ENCODE measurements at places on chromosomes 13 and 19.

GRCh38 chr13:25657157-25657556 is 285.4 kb downstream of the ATP8A2 start:
- DNase-seq, result no peak

DNA sequence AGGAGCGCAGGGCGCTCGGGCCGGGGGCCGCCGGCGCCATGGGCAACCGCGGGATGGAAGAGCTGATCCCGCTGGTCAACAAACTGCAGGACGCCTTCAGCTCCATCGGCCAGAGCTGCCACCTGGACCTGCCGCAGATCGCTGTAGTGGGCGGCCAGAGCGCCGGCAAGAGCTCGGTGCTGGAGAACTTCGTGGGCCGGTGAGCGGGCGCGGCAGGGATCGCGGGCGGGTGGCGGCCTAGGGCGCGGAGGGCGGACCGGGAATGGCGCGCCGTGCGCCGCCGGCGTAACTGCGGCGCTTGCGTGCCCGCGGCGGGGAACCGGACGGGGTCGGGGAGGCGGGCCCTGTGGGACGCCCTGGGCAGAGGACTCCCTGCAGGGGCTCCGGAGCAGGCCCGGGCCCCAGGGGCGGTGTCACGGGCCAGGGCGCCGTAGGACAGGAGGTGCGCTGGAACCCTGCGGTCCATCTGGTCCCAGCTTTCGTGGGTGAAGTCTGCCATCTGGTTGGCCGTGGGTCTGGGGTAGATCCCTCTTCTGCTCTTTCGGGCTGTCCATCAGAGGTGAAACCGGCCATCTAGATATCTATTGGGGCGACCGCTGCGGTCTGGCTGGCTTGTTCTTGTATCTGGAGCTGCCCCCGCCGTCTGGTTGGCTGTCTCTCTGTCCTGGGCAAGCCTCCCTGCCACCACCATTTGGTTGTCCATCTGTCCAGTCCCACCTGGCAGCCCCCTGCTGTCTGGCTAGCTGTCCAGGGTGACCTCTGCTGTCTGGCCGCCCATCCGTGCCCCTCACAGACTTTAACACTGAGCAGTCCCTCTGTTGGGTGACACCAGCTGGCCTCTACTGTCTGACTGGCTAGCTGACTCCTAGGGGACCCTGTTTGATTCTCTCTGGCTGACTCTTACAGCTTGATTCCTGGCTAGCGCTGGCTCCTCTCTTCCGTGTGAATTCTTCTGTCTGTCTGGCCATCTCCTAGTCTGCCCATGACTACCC is 622 bp downstream of the DNM2 start:
- no peak for DNase-seq

DNA sequence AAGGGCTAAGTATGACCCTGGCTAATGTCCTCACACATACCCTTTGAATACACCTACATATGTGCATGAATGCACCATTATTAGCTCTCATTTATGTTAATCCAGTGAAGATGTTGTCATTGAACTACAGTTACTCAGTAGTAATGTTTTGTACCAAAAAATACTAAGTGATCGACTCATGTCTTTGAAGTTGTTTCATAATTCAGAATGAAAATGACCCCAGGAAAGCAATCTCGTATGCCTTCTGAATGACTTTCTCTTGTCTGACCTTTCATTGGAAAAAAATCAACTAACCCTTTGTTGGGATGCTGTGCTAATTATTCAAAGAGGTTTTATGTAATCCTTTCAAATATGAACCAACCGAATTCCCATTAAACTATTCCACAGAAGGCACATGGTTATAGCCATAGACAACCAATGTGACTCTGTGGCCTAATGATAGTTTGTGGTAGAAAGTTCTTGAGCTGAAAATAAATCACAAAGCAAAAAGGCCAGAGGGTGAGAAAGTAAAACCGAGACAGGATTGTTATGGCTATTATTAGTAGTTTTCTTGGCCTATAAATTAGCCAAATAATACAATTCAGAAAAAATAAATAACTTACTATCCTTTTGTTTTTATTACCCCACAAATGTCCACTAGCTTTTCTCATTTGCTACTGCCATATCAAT is 86.8 kb upstream of the STARD13 start:
- no peak for DNase-seq

GRCh38 chr19:40718774-40719391 is 2.0 kb downstream of the ITPKC start:
- DNase-seq, result peak; percentile 21

GRCh38 chr13:113086991-113087922 is 18.3 kb upstream of the F7 start:
- no peak for DNase-seq

- no peak for DNase-seq
Observed at GRCh38 chr19:48509467-48510194, 2.0 kb downstream of the LMTK3 start.

- no peak for DNase-seq
Observed at GRCh38 chr13:23547000-23547590, 23.1 kb upstream of the TNFRSF19 start.

DNA sequence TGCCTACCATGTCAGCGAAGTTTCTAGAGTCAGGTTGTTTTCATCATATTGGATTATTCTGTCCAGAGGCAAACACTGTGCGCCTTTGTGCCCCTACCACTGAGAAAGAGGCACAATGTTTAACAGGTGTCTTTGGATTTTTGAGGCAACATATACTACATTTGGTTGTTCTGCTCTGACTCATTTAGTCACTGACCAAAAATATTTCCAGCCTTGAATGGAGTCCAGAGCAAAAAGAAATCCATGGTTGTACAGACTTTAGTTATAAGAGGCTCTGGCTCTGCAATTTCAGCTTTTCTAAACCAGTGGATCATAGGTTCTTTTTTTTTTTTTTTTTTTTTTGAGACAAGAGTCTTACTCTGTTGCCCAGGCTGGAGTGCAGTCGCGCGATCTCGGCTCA is 35.7 kb downstream of the LACC1 start:
- DNase-seq, result no peak

GRCh38 chr19:1671716-1672037 is 19.3 kb upstream of the TCF3 start:
- no peak for DNase-seq

DNA sequence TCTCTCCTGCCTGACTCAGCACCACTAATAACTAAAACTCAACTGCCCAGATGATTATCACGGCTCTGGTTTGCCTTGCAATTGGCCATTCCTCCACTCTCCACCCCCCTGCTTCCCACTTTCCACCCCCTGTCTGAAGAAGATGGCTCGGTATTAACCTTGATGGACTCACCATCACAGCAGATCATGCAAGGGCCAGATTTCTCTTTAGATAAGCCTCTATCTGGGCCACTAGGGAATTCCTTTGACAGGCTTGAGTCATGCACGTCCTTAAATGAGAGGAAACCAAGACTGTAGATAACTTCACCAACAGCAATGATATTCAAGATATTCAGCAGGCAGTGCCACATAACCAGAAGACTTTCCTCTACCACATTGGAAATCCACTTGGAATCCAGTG is 131.1 kb upstream of the NBEA start:
- DNase-seq, result no peak

DNA sequence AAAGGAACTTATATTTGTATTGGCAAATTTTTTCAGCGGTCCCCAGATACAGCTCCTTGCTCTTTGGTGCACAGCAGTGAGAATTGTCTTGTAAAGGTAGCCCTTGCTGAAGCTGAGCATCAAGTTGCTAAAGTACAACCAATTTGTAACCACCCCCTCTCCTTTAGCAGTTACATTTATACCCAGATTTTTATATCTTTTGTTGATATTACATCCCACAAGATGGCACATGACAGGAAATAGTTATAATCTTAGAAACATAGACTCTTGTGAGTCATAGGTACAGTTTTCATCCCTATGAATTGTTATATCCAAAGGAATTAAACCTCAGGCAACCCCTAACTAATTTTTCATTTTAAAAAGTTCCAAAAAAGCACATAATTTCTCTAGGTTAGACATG is 523.0 kb upstream of the SLITRK1 start:
- DNase-seq, result no peak

DNA sequence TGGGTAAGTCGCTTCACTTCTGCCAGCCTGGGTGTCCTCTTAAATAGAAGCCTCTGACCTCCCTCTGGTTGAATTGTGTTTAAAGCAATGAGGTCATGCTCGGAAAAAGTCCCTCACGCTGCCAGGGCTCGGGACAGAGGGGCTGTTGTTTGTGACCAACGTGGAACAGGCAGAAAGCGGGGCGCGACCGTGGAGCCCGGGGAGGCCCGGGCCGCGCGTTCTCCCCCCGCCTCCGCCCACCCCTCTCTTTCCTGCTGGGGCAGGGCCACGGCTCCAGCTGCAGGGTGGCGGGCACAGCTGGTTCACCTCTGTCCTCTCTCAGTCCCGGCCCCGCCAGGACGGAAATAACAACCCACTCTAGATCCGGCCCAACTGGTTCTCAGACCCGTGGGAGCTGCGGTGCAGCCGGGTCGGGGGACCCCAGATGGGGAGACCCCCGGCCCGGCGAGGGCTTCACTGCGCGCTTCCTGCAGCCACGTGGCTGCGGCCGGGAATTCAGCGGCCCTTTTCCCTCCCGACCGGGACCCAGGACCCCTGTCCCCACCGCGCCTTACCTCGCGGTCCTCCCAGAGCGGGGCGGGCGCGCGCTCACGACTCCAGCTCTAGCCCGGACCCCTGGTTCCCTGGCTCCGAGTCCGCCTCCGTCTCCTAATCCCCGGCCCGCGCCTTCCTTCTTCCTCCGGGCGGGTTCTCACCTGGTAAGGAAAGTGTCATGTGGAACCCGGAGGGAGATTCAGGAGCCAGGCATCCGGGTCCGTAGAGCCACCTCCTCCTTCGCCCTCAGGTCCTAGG is 1.9 kb downstream of the CDC42EP5 start:
- DNase-seq, result no peak

DNA sequence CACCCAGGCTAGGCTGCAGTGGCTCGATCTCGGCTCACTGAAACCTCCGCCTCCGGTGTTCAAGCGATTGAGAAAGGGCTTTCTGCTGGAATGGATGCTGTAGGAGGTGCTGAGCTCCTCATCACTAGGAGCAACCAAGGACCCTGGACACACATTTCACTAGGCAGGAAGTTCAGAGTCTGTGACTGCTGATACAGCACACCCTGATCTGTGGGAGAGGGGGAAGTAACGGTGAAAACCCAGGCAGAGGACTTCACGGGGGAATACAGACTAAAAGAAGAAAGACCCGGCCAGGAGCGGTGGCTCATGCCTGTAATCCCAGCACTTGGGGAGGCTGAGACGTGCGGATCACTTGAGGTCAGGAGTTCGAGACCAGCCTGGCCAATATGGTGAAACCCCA is 11.9 kb upstream of the NOTCH3 start:
- no peak for DNase-seq

DNA sequence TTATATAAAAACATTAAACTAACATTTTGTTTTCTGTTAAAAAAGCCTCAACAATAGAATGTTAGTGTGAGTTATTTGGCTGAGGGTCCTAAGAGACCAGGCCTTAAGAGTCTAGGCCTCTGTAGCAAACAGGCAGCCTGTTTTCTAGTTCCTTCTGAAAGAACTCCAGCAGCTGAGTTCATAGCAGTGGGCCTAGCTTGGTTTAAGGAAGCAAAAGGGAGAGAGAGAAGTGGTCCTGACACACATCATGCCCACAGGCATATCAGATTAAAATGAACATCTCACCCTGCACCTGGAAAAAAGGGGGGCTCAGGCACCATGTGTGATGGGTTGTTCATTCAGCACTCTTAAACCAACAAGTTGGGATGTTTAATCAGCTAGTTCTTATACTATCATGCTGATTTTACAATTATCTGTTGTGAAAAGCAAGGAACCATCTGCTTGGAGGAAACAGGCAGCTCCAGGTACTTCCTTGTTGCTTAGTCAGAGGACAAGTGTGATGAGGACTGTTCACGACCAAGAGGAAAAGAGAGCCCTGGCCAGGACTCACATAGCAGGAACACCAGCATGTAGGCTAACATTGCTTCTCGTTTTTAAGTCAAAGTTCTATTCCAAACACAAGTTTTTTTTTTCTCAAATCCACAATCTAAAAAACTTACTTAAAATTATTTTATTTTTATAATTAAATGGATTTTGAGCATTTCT is 81.3 kb upstream of the FRY start:
- no peak for DNase-seq

DNA sequence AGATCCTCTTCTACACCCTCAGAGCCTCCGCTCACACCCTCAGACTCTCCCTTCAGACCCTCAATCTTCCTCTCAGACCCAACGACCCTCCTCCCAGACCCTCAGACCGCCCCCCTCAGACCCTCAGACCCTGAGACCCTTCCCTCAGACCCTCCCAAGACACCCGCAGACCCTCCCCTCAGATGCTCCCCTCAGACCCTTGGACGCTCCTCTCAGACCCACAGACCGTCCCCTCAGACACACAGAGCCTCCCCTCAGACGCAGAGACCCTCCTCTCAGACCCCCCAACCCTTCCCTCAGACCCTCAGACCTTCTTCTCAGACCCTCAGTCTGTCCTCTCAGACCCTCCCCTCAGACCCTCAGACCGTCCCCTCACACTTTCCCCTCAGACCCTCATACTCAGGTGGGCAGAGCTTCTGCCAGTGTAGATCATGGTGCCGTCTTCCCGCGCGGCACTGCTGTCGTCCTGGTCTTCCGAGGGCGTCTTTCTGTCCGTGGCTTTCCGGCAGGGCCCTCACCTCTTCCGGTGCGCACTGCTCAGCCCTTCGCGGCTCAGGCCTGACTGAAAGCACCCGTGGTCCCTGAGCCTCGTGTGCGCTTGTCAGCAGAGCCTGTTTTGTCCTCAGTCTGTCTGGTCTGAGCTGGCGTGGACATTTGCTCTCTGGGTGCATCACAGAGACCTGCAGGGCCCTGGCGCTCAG is 18.9 kb upstream of the TFDP1 start:
- no peak for DNase-seq

- DNase-seq, result no peak
Observed at GRCh38 chr13:94342436-94343242, 136.8 kb downstream of the DCT start.

- no peak for DNase-seq
Observed at GRCh38 chr19:47374876-47375693, 26.0 kb downstream of the DHX34 start.

All from NCI-H2029 treated with DMSO at 0.1 percent for 48 hours (cell line).